ENCODE measurements at places on chromosomes 6 and 20.

DNA sequence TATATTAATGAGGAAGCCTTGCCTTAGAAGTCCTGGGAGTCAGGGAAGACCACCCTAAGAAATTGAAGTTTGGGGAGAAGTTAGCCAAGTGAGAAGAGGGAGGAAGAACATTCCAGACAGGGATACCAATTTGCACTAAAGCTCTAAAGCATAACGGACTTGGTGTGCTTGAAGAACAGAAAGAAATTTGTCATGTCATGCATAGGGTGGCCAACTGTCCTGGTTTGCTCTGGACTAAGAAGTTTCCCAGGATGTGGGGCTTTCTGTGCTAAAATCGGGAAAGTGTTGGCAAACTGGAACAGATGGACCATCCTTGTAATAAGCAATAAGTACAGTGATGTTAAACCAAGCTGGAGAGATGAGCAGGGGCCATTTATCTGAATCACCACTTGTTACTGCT, 217.6 kb downstream of the ZNF217 start:
- no peak for DNase-seq

DNA sequence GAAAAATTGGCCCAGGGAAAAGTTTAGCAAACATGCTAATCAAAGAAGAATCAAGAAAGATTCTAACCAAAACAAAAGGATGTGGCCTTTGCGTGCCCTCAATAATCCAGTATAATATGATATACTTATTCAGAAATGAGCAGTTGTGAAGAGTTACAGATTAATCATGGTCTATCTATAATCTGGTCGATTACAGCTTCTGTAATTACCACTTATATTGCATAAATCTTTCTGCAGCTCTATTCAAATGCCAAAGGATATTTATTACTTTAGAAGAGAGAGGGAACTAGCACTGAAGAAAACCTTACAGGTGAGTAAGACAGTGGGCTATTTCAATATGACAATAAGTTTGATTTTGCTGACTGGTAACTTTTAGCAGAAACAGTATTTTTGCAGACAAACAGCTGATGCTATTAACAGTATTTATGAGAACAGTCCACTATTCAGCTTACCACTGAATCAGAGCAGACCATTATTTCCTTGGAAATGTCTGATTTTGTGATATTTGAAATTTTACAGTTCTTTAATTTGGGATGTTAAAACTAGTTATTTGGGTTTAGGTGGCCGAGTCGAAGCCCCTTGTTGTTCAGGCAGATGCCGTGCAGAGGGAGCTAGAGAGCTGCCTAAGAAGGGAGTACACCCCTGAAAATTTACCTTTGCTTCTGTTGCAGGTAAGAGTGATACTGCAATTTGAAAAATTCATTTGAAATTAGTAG, 92.2 kb downstream of the CEP57L1 start:
- DNase-seq: peak; percentile 60

GRCh38 chr6:111427341-111428116, 55.5 kb downstream of the REV3L start:
- no peak for DNase-seq

- no peak for DNase-seq
Observed at GRCh38 chr6:84512391-84512790, 252.0 kb downstream of the TBX18 start.

- DNase-seq: peak; percentile 75
Observed at GRCh38 chr6:142945446-142946180, 637 bp upstream of the HIVEP2 start.

Measured in stimulated activated naive CD4-positive, alpha-beta T cell (primary cell).